Liver (tissue), 10 donors: ENCODE measurements at places on chromosomes 6 and 20. TPM values are rescaled to one million over a fixed set of nuclear protein-coding genes. Genes with fewer than 3 reads are reported as not detected.

LRFN2 gene
- polyA plus RNA-seq: 0.01 TPM

GRCh38 chr6:139161817-139162284 lies 27.0 kb downstream of the HECA start:
- no peak overlapping the region for H3K27ac ChIP-seq
- H3K4me1 ChIP-seq: no peaks in the 10 kb centered on the region
- peaks cover 2% of the 10 kb centered on the region for H3K36me3 ChIP-seq
- H3K27me3 ChIP-seq: no peaks in the 10 kb centered on the region

DNA sequence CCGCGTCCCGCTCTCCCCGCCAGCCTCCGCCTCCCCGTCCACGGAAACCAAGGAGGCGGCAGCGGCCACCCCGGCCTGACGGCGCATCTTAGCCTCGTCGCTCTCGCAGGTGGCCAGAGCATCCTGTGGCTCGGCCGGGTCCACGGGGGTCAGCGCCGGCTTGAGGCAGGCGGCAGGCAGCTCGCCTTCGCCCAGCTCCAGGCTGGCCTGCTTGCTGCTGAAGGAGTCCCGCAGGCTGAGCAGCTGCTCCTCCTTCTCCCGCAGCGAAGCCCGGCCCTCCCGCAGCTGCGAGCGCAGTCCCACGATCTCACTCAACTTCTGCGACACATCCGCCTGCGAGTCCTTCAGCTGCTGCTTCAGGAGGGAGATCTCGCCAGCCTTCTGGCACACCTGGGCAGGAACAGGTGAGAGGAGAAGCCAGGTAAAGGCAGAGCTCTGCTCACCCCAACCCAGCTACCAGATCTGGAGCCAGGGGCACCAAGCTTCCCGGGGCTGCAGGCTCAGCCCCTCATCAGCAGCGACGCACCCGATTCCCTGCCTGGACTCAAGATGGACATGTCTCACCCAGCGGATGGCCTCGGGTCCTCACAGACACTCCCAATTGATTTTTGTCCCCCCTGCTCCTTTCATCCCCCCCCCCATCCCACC lies 5.2 kb upstream of the FASTKD5 start:
- no peaks in the 10 kb centered on the region for H3K27me3 ChIP-seq
- no peaks in the 10 kb centered on the region for H3K36me3 ChIP-seq
- no peak overlapping the region for H3K27ac ChIP-seq
- no peak for DNase-seq
- no peak overlapping the region for H3K4me3 ChIP-seq

DNA sequence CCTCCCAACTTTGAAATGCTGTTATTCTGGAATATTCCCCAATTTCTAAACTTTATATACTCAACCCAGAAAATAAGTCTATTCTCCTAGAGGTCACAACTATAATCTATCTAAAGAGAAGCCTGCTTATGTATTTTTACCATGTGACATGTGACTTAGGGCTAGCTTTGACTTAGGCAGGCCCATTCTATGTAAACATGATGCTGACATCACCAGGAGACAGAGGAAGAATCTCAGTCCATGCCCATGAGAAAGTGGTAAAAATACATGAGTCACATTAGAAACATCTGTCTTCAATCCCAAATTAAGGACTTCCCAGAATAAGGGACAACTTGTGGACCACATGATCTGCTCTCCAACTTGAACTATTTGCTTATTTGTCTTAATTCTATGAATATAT lies 113.6 kb upstream of the ID4 start:
- H3K4me1 ChIP-seq: no peaks in the 10 kb centered on the region
- H3K27me3 ChIP-seq: peaks cover 3% of the 10 kb centered on the region
- H3K27ac ChIP-seq: no peak overlapping the region
- no peaks in the 10 kb centered on the region for H3K36me3 ChIP-seq
- DNase-seq: no peak

ADAM33 gene
- polyA plus RNA-seq: 0.11 TPM

DNA sequence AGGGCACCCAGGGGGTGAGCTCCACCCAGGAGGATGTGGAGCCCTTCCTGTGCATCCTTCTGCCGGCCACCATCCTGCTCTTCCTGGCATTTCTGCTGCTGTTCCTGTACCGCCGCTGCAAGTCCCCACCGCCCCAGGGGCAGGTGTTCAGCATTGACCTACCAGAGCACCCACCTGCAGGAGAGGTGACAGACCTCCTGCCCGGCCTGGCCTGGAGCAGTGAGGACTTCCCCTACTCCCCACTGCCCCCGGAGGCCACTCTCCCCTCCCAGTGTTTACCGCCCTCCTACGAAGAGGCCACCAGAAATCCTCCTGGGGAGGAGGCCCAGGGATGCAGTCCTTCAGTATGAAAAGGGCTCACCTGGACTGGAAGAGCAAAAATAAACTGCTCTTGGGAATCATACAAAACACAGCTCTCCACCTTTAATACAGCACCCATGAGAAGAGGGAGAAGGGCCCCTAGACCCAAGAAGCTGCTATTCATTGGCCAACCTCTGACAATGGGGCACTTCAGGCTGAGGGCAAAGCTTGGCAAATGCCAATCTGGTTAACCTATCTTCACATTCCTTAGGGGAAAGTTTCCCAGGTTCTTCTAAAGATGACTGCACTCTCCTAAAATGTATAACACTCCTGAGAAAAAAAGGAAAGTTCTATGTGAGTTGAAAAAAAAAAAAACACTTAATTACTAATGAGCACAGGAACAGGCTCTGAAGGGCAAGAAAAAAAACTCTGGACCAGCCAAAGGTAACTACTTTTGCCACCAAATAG lies 5.0 kb downstream of the SMIM28 start:
- peaks cover 5% of the 10 kb centered on the region for H3K4me1 ChIP-seq
- no peak for DNase-seq
- H3K27ac ChIP-seq: no peak overlapping the region
- H3K36me3 ChIP-seq: no peaks in the 10 kb centered on the region
- no peak overlapping the region for H3K4me3 ChIP-seq
